Heart left ventricle (tissue), 16 donors: ENCODE measurements at places on chromosomes 5 and 9.

DNA sequence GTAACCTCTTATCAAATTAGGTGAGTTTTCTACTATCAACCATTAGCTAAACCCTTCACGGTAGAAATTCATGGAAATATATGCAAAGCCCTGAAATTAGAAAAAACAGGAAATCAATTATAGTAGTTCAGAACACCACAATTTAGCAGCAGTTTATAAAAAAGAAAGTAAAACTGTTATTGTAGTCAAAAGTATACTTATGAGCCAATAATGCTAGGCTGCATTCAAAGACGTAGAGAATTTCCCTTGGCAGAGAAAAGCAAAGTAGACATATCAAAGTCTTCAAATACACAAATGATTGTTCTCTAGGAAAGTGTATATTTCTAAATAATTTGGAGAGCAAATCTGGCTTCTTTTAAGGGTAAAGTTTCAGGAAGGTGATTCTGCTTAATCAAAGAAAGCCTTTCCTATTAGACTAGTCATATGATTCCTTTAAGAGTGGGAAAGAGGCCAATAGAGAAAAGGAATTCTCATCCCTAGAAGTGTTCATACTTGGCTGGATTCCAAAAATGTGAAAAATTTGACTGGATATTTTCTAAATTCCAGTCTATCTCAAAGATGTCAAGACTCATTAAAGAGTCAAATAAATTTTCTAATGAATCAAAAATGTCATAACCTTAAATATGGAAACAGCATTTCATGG lies 185.5 kb downstream of the SMC2 start:
- no peaks in the 10 kb centered on the region for H3K27me3 ChIP-seq
- H3K4me3 ChIP-seq: no peak overlapping the region
- no peak overlapping the region for H3K27ac ChIP-seq
- no peak for DNase-seq

DNA sequence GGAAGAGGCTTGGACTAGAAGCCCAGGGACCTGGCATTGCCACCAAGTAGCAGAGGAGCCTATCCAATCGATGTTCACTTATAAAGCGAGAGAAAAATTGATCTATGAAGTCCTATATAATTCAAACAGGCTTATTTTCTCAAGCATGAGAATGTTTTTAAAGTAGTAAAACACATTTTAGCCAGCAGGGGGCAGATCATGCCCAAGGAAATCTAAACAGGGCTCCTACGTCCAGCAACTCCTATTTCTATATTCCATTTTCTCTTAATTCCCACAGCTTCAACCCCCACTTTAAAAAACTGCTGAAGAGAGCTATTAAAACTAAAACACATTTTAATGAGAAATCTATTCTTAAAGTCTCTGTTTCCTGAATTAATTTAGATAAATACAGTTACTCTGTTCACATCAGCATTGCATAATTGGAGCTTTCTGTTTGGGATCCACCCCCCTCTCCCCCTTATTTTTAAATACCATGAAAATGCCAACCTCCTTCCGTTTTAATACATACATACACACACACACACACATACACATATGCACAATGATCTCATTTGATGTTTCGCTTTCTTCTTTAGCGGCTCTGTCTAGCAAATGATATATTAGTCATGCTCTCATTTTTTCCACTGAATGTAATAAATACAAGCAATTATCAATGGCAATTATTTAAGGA lies 144.9 kb downstream of the MYO10 start:
- DNase-seq: no peak
- H3K27me3 ChIP-seq: no peaks in the 10 kb centered on the region
- no peak overlapping the region for H3K4me3 ChIP-seq
- no peaks in the 10 kb centered on the region for H3K36me3 ChIP-seq
- no peak overlapping the region for H3K27ac ChIP-seq
- H3K4me1 ChIP-seq: no peaks in the 10 kb centered on the region

DNA sequence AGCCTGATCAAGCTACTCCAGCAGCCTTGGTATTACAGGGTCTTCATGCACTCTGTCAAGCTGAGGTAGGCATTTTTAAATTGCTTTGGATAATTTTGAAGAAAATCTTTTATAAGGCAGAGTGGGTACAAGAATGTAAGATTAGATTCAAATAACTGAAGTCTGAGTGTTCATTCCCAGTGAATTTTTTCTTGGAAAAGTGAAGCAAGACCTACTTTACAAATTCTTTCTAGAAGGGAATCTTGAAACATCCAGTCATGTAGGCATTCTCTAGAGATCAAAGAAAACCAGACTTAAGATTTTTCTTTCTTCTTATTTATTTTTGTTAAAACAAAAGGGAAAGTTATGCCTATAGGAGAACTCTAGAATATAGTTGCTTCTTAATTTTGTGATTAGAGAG lies 139.0 kb downstream of the FOCAD start:
- DNase-seq: no peak
- H3K27ac ChIP-seq: no peak overlapping the region
- no peaks in the 10 kb centered on the region for H3K4me1 ChIP-seq
- no peaks in the 10 kb centered on the region for H3K27me3 ChIP-seq

DNA sequence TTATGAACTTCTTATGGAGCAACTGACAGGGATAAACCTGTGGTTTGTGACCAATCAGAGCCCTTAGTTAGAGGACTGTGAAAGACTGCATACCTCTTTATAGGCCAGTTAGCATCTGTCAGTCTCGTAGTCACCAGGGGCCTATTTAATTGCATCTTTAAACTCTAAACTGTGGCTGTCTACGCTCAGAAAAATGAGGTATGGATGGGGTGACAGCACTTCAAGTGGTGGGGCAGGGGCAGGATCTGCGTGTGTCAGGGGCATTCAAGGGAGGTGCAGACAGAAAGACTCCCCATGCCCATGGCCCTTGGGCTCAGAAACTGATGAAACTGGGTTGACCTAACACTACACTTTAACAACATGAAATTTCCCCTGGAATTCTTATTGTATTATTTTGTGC lies 132.6 kb upstream of the TBCA start:
- no peaks in the 10 kb centered on the region for H3K36me3 ChIP-seq
- no peak overlapping the region for H3K27ac ChIP-seq
- no peaks in the 10 kb centered on the region for H3K4me1 ChIP-seq
- H3K4me3 ChIP-seq: no peak overlapping the region
- peaks cover 10% of the 10 kb centered on the region for H3K27me3 ChIP-seq
- DNase-seq: no peak

DNA sequence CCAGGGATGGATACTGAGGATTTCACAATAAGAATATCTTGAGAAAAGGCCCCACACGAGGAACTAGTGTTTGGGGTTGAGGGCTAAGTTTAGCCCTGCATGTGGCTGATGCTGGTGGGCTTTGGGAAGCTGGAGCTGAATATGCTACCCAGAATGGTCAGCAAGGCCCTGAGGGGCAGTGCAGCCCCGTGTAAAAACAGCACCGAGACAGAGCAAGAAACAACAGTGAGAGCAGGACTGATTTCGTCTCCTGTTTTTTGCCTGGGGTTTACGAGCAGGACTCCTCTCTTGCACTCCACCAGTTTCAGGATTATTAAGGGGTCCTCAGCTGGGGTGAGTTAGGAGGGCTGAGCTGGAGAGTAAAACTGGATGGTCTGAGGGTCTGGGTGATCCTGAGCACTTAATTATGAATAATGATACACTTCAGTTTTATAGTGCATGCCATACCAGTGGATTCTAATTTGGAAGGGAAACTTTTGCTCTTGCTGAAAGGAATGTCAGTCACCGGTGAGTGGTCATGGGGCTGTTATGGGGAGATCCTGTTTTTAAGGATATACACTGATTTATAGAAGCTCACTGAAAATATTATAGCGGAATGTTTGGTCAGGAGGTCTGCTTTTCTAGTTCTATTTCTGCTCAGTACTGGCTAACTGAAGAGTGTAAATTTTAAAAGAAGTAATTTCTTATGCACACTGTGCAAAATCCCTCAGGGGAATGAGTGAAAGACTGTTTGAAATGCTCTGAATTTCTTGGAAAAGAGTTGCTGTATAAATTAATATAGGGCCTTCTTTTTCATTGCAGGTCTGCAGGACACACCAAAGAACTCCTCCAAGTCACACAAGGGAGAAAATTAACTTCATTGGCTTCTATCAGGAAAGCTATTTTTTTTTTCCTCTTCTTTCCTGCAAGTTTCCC lies 42.7 kb upstream of the NFIB start:
- peaks cover 7% of the 10 kb centered on the region for H3K36me3 ChIP-seq
- no peak overlapping the region for H3K4me3 ChIP-seq
- no peaks in the 10 kb centered on the region for H3K27me3 ChIP-seq
- peaks cover 8% of the 10 kb centered on the region for H3K4me1 ChIP-seq
- no peak overlapping the region for H3K27ac ChIP-seq

DNA sequence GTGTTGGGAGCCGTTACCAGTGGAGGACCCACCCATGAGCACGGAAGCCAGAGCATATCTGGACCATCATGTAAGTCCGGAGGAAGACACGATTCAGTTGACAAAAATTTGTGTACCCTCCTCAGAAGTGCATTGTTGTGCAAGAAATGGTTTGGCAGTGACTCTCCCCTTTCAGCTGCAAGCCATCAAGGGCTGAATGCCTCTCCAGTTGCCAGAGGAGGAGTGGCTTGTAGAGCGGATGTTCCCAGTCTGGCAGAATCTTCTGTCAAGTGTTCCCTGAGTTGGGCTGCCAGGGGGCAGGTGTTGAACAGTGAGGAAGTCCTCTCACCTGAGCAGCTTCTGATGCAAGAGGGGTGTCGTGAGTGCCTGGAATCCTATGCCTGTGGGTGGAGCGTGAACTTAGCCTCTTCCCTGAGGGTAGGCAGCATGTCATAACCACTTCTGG lies 27.6 kb upstream of the CDKN2AIPNL start:
- DNase-seq: peak; percentile 69
- H3K4me1 ChIP-seq: peaks cover 38% of the 10 kb centered on the region
- no peak overlapping the region for H3K4me3 ChIP-seq

- peaks cover 9% of the 10 kb centered on the region for H3K36me3 ChIP-seq
- H3K4me3 ChIP-seq: peak overlapping the region; percentile 4
- peak overlapping the region; percentile 27 for H3K27ac ChIP-seq
- peaks cover 3% of the 10 kb centered on the region for H3K27me3 ChIP-seq
- H3K4me1 ChIP-seq: peaks cover 9% of the 10 kb centered on the region
Measured at GRCh38 chr5:40676613-40677343, 2.9 kb upstream of the PTGER4 start.

DNA sequence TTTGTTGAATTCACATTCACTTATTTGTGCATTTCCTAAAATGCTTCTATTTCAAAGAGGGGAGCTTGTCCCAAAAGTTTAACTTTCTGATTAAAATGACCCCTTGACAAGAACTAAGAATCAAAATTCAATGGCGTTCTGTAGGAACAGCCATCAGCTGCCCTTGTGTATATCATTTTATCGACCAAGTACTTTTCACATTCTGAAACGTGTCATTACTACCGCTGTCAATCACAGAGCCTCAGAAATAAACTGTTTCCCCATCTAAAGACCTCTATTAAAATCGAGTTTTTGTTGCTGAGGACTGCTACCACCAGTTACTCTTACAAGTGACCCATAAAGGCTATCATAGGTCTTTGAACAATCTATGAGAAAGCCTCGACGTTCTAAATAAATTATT lies 1.6 kb upstream of the FOXD1 start:
- no peak overlapping the region for H3K27ac ChIP-seq
- H3K27me3 ChIP-seq: peaks cover 72% of the 10 kb centered on the region
- H3K4me3 ChIP-seq: no peak overlapping the region
- no peaks in the 10 kb centered on the region for H3K36me3 ChIP-seq
- H3K4me1 ChIP-seq: peaks cover 16% of the 10 kb centered on the region

- no peaks in the 10 kb centered on the region for H3K27me3 ChIP-seq
- H3K36me3 ChIP-seq: no peaks in the 10 kb centered on the region
- no peak overlapping the region for H3K4me3 ChIP-seq
- peak; percentile 36 for DNase-seq
- peak overlapping the region; percentile 48 for H3K27ac ChIP-seq
Measured at GRCh38 chr9:35518981-35519679, 29.2 kb downstream of the RUSC2 start.

- H3K27ac ChIP-seq: no peak overlapping the region
- H3K4me3 ChIP-seq: no peak overlapping the region
- H3K27me3 ChIP-seq: no peaks in the 10 kb centered on the region
Measured at GRCh38 chr9:35195683-35196082, 33.9 kb downstream of the UNC13B start.

- peak overlapping the region; percentile 93 for H3K27ac ChIP-seq
- peak; percentile 77 for DNase-seq
- peak overlapping the region; percentile 95 for H3K4me3 ChIP-seq
- H3K4me1 ChIP-seq: peaks cover 7% of the 10 kb centered on the region
- peaks cover 23% of the 10 kb centered on the region for H3K36me3 ChIP-seq
- H3K27me3 ChIP-seq: no peaks in the 10 kb centered on the region
Measured at GRCh38 chr9:128192601-128193371, 1.4 kb upstream of the CIZ1 start.

- H3K27ac ChIP-seq: no peak overlapping the region
- H3K4me3 ChIP-seq: no peak overlapping the region
- H3K36me3 ChIP-seq: no peaks in the 10 kb centered on the region
- H3K4me1 ChIP-seq: no peaks in the 10 kb centered on the region
Measured at GRCh38 chr9:117313989-117314388, 100.9 kb downstream of the ASTN2 start.

GRCh38 chr9:78032730-78033457 lies 1.3 kb upstream of the GNAQ start:
- no peak for DNase-seq
- H3K27ac ChIP-seq: peak overlapping the region; percentile 94
- peak overlapping the region; percentile 77 for H3K4me3 ChIP-seq
- H3K4me1 ChIP-seq: no peaks in the 10 kb centered on the region
- H3K36me3 ChIP-seq: no peaks in the 10 kb centered on the region

- no peaks in the 10 kb centered on the region for H3K27me3 ChIP-seq
- H3K4me3 ChIP-seq: no peak overlapping the region
- H3K4me1 ChIP-seq: no peaks in the 10 kb centered on the region
Measured at GRCh38 chr5:147983742-147984141, 77.4 kb upstream of the C5orf46 start.

- H3K27ac ChIP-seq: peak overlapping the region; percentile 74
- peaks cover 95% of the 10 kb centered on the region for H3K27me3 ChIP-seq
- no peak for DNase-seq
- H3K4me3 ChIP-seq: peak overlapping the region; percentile 55
- H3K4me1 ChIP-seq: peaks cover 25% of the 10 kb centered on the region
Measured at GRCh38 chr5:1883120-1883924, 597 bp upstream of the IRX4 start.

DNA sequence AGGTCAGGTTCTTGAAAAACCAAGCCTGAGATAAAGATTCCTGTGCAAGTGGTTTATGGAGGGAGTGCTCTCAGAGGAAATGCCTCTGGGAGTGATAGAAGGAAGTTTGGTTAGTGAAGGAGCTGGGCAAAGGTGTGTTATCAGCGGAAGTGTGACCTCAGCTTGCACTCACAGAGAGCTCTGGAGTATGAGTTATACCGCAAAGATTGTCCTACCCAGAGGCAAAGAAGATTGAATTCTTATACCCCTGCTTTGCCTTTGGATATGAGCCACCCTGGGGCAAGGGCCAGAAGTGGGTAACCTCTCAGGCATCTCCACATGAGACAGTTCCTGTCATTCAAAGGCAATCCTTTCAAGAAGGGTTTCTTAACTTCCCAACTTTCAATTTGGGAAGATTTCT lies 145.6 kb downstream of the MUSK start:
- H3K27ac ChIP-seq: no peak overlapping the region
- H3K27me3 ChIP-seq: no peaks in the 10 kb centered on the region
- no peaks in the 10 kb centered on the region for H3K4me1 ChIP-seq
- no peak for DNase-seq

- H3K36me3 ChIP-seq: peaks cover 32% of the 10 kb centered on the region
- no peak overlapping the region for H3K4me3 ChIP-seq
- no peak for DNase-seq
- H3K4me1 ChIP-seq: peaks cover 19% of the 10 kb centered on the region
- H3K27me3 ChIP-seq: no peaks in the 10 kb centered on the region
Measured at GRCh38 chr5:78268356-78268755, 26.1 kb downstream of the AP3B1 start.

- no peaks in the 10 kb centered on the region for H3K27me3 ChIP-seq
- no peak overlapping the region for H3K4me3 ChIP-seq
- no peak overlapping the region for H3K27ac ChIP-seq
- no peak for DNase-seq
- no peaks in the 10 kb centered on the region for H3K36me3 ChIP-seq
Measured at GRCh38 chr9:107707428-107707837, 217.9 kb upstream of the KLF4 start.
